Fibroblast of the aortic adventitia (primary cell): ENCODE measurements at places on chromosomes 3 and 15. TPM values are rescaled to one million over a fixed set of nuclear protein-coding genes. Genes with fewer than 3 reads are reported as not detected.

MYH15 gene
- 0.99 and 1.6 TPM in 2 replicates for total RNA-seq

GRAMD2A gene
- 0.33 and 0.63 TPM in 2 replicates for total RNA-seq

PLA2G4D gene
- total RNA-seq: not detected in 2 replicates

ZNF502 gene
- 4.7 and 6.0 TPM in 2 replicates for total RNA-seq

TUBGCP5 gene
- 17.3 and 37.5 TPM in 2 replicates for total RNA-seq

TMEM207 gene
- total RNA-seq: not detected in 2 replicates

AP3B2 gene
- 1.8 and 5.8 TPM in 2 replicates for total RNA-seq

ZNF662 gene
- total RNA-seq: 0.74 and 2.6 TPM in 2 replicates

ZPLD1 gene
- total RNA-seq: 0.33 and 0.45 TPM in 2 replicates

UBA7 gene
- 22.8 and 69.4 TPM in 2 replicates for total RNA-seq

SAMMSON gene
- total RNA-seq: not detected in 2 replicates

ATP10A gene
- 4.4 and 5.8 TPM in 2 replicates for total RNA-seq

APOD gene
- total RNA-seq: 2.9 and 33.3 TPM in 2 replicates

TRPM1 gene
- not detected in 2 replicates for total RNA-seq

GOLGA6D gene
- total RNA-seq: not detected in 2 replicates

OR5K2 gene
- total RNA-seq: not detected in 2 replicates

MFN1 gene
- 44.7 and 220 TPM in 2 replicates for total RNA-seq

ZNF80 gene
- total RNA-seq: not detected in 2 replicates

PPP1R14D gene
- total RNA-seq: not detected in 2 replicates

PRSS50 gene
- not detected in 2 replicates for total RNA-seq

CCDC191 gene
- total RNA-seq: 4.2 and 7.4 TPM in 2 replicates

PRR20G gene
- total RNA-seq: not detected in 2 replicates

PLOD2 gene
- 46.1 and 114 TPM in 2 replicates for total RNA-seq

GRM2 gene
- total RNA-seq: under 0.01 and 0.25 TPM in 2 replicates

KIF15 gene
- 0.98 and 17.1 TPM in 2 replicates for total RNA-seq

WDR93 gene
- total RNA-seq: 0.09 and 0.49 TPM in 2 replicates

ST8SIA2 gene
- total RNA-seq: 0.25 TPM in 1 of 2 replicates, not detected in the other

ITGA11 gene
- 81.1 and 105 TPM in 2 replicates for total RNA-seq

KBTBD13 gene
- total RNA-seq: not detected in 2 replicates

GPR62 gene
- total RNA-seq: 0.09 TPM in 1 of 2 replicates, not detected in the other

TMC3 gene
- under 0.01 TPM in 1 of 2 replicates, not detected in the other for total RNA-seq

CD96 gene
- total RNA-seq: 0.09 TPM in 1 of 2 replicates, not detected in the other

PLXND1 gene
- 31.4 and 76.3 TPM in 2 replicates for total RNA-seq

GOLGA6B gene
- total RNA-seq: not detected in 2 replicates

C3orf18 gene
- 13.3 and 16.4 TPM in 2 replicates for total RNA-seq

GMNC gene
- total RNA-seq: 0.09 TPM in 1 of 2 replicates, not detected in the other

LMAN1L gene
- not detected in 2 replicates for total RNA-seq

LXN gene
- total RNA-seq: 115 and 152 TPM in 2 replicates

STXBP5L gene
- 0.16 TPM in 1 of 2 replicates, not detected in the other for total RNA-seq

TRH gene
- 2.5 TPM in 1 of 2 replicates, not detected in the other for total RNA-seq

LRTM1 gene
- not detected in 2 replicates for total RNA-seq

SI gene
- not detected in 2 replicates for total RNA-seq

GABRB3 gene
- 0.81 and 2.2 TPM in 2 replicates for total RNA-seq

SLC2A2 gene
- not detected in 2 replicates for total RNA-seq

AGBL1 gene
- total RNA-seq: not detected in 2 replicates

PLS1 gene
- total RNA-seq: 0.99 and 2.0 TPM in 2 replicates

SCN11A gene
- total RNA-seq: under 0.01 and 0.25 TPM in 2 replicates

FOXB1 gene
- total RNA-seq: not detected in 2 replicates

ACP3 gene
- 0.63 TPM in 1 of 2 replicates, not detected in the other for total RNA-seq

GOLGA6L4 gene
- total RNA-seq: 0.08 and 1.2 TPM in 2 replicates

COL6A5 gene
- total RNA-seq: under 0.01 TPM in 1 of 2 replicates, not detected in the other

OR5K4 gene
- not detected in 2 replicates for total RNA-seq

ZCWPW2 gene
- 1.2 and 1.7 TPM in 2 replicates for total RNA-seq

SPG21 gene
- total RNA-seq: 73.6 and 104 TPM in 2 replicates

DUOXA2 gene
- total RNA-seq: not detected in 2 replicates
